Epithelial cell of proximal tubule (primary cell): ENCODE measurements at places on chromosomes 1 and 21.

GRCh38 chr1:93937997-93938396, 28.8 kb upstream of the GCLM start:
- DNase-seq: no peak

DNA sequence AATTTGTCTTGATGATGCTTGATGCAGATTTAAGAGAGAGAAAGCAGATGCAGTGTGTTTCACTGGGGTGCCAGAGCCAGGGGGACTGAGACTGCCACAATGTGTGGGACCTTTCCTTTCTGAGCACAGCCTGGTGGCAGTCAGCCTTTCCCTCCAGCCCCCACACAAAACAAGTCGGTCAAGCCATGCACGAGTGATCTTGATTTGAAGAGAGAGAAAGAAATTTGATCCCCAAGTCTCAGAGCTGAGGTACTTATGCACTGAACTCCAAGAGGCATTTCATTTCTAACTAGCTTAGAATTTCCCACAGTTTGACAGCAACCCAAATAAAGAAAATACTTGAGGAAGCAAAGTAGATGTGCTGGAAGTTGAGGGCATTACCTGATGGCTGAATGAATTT, 193.8 kb downstream of the ST6GALNAC3 start:
- DNase-seq: no peak

GRCh38 chr1:909861-910310, 13.8 kb upstream of the SAMD11 start:
- DNase-seq: no peak

- DNase-seq: no peak
Measured at GRCh38 chr21:32380940-32381339, 11.9 kb downstream of the URB1 start.

- no peak for DNase-seq
Measured at GRCh38 chr1:9505143-9505542, 34.1 kb upstream of the SLC25A33 start.

GRCh38 chr1:37393173-37394120, 80.9 kb upstream of the ZC3H12A start:
- DNase-seq: no peak

DNA sequence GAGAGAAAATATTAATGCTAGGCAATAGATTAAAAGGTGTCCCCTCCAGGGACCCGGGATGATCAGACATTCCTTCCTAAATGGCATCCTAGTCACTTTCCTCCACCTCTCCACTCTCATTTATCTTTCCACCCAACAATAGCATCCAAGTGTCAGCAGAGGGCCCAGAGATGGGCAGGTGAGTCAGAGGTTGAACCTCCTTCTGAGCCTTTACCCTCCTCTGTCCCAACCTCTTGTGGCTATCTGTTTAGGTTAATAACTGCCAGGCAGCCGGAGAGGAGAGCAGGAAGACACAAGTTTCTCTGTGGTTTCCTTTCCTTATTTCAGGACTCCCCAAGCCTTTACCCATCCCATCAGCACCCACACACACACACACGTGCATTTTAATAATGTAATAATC, 4.1 kb downstream of the GJA5 start:
- DNase-seq: no peak

DNA sequence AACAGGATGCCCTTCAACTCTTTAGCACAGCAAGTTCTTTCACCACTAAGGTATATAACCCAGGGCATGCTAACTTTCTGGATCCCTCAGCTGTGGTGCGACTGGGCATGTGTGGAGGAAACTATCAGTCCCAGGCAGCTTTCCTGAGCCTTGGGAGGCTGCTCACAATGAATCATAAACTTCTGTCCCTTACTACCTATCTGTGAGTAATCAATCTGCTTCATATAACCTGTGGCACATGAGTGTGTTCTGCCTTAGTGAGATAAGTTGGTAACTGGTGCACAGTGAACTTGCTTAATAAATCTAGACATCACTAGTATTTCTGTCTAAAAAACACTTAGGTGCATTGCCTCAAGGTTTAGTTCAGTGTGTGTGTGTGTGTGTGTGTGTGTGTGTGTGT, 158.0 kb downstream of the GPATCH2 start:
- no peak for DNase-seq

DNA sequence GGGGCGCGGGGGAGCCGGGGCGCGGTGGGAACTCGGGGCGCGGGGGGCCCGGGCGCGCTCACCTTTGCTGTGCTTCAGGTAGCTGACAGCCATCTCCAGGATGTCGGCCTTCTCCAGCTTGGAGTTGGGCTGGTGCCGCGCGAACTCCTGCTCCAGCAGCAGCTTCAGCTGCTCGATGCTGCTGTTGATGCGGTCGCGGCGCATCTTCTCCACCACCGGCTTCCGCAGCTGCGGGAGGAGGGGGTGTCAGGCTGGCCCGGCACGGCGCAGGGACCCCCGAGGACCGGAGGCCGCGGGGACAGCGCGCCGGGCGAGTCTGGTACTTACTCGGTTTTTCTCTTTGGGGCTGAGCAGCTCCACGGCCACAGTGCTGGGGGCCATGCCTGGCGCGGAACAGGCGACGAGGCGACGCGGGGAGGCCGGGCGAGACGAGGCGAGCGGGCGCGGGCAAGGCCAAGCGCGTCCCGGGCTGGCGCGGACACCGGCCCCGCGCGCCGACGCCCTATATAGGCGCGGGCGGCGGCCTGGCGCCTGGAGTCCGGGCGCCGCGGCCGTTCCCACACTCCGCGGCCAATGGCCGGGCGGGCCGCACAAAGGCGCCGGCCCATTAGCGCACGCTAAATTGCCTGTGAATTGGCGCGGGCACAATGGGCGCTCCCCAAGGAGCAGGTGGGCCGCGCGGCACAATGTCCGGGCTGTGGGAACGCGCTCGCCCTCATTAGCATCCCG, at the start of gene HES5:
HES5 (minus strand) TSS at position 480 of the 729 bp plus-strand sequence; CDS start at position 381, 99 bp downstream.
- no peak for DNase-seq

DNA sequence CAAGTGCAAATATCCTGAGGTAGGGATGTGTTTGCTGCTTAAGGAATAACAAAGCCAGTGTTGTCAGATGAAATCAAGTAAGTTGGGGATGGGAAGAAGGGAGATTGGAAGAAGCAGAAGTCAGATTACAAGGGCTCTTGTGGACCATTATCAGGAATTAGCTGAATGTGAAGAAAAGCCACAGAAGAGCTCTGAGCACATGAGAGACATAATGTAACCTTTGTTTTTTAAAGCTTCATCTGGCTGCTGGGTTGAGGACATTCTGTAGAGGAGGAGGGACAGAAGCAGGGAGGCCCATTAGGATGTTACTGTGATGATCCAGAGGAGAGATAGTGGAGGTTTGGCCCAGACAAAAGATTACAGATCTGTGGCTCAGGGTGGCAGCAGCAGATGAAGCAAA, 111.7 kb downstream of the DUSP10 start:
- DNase-seq: no peak

- DNase-seq: no peak
Measured at GRCh38 chr1:215728169-215728568, 161.1 kb downstream of the KCTD3 start.

GRCh38 chr1:46458846-46459245, 30.8 kb upstream of the DMBX1 start:
- no peak for DNase-seq

- no peak for DNase-seq
Measured at GRCh38 chr1:220369511-220369910, 97.3 kb upstream of the RAB3GAP2 start.

- DNase-seq: no peak
Measured at GRCh38 chr1:223852337-223852736, 6.6 kb upstream of the TP53BP2 start.

GRCh38 chr1:231983588-231984193, 357.1 kb downstream of the DISC1 start:
- no peak for DNase-seq

GRCh38 chr1:172286629-172287076, 133.8 kb upstream of the C1orf105 start:
- peak; percentile 59 for DNase-seq

GRCh38 chr1:21614419-21615115, 54.6 kb downstream of the RAP1GAP start:
- DNase-seq: no peak

DNA sequence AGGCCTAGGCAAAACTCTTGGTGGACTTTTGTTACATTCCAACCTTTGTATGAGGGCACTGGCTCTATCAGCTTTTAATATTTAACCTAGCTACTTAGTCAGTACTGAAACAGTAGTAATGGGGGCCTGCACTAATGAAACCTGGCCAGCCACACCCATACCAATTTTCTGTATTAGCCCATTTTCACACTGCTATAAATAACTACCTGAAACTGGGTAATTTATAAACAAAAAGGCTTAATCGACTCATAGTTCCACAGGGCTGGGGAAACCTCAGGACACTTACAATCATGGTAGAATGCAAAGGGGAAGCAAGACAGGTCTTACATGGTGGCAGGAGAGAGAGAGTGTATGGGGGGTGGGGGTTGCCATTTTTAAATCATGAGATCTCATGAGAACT, 245.7 kb upstream of the RGS18 start:
- DNase-seq: no peak

- DNase-seq: no peak
Measured at GRCh38 chr1:163896001-163896400, 574.2 kb downstream of the NUF2 start.

GRCh38 chr1:61087571-61087970, 5.2 kb downstream of the NFIA start:
- DNase-seq: no peak

DNA sequence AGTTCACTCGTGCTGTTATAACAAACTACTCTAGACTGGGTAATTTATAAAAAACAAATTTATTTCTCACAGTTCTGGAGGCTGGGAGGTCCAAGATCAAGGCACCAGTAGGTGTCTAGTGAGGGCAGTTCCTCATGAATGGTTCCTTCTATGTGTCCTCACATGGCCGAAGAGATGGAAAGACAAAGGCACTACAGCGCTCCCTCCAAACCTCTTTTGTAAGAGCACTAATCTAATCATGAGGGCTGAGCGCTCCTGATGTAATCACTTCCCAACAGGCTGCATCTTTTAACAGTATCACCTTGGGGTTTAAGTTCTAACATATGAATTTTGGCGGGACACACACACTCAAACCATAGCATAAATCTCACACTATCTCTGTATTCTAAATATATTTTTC, 54.0 kb upstream of the KANK4 start:
- no peak for DNase-seq

- no peak for DNase-seq
Measured at GRCh38 chr1:110668549-110668948, 6.2 kb downstream of the KCNA3 start.

DNA sequence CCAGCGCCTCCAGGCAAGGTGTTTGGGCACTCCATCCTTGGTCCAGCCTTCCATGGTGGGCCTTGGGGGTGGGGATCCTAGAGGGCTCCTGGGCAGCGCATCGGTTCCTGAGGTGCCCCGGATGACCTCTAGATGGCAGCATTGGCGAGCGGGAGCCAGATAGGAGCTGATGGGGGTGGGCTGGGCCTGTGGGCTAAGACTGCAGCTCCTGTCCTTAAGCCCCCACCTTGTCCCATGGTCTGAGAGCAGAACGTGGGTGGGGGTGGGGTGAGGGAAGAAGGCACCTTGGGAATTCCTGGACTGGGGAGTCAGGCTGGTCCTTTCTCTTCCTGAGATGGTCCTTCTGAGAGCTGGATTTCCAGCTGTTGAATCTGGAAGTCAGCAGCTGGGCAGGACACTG, 93.4 kb upstream of the CSF3R start:
- no peak for DNase-seq

DNA sequence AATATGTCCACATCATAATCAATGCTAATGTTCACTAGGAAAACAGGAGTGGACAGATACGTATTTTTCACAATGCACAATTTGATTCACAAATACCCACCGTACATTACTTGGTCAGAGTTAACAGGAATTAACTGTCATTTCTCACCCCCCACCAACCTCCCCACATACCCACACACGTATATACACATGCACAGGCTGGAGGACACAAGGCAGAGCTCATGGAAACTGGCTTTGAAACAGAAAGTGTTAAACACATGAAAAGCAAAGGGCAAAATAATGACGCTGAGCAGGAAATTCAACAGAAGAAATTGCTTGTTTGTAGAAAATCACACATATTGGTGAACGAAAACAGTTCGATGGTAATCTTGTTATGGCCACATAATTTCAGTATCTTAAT, 188.4 kb upstream of the DMRTA2 start:
- DNase-seq: no peak

- DNase-seq: no peak
Measured at GRCh38 chr1:37354876-37355650, 119.3 kb upstream of the ZC3H12A start.

DNA sequence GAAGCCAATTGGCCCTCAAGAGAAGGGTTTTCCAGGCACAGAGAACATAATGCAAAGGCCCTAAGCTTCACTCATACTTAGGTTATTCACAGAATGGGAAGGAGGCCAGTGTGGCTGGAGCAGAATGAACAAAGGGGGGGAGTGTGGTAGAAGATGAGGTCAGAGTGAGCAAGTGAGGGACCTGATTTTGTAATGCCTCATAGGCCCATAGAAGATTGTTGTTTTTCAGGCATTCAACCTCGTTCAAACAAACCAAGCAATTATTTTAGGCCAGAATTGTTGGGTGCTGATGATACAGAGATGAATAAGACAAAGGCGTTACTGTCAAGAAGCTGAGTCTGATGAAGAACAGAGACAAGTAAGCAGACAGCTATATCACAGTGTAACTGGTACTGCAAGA, 54.5 kb upstream of the RAP1A start:
- DNase-seq: no peak

DNA sequence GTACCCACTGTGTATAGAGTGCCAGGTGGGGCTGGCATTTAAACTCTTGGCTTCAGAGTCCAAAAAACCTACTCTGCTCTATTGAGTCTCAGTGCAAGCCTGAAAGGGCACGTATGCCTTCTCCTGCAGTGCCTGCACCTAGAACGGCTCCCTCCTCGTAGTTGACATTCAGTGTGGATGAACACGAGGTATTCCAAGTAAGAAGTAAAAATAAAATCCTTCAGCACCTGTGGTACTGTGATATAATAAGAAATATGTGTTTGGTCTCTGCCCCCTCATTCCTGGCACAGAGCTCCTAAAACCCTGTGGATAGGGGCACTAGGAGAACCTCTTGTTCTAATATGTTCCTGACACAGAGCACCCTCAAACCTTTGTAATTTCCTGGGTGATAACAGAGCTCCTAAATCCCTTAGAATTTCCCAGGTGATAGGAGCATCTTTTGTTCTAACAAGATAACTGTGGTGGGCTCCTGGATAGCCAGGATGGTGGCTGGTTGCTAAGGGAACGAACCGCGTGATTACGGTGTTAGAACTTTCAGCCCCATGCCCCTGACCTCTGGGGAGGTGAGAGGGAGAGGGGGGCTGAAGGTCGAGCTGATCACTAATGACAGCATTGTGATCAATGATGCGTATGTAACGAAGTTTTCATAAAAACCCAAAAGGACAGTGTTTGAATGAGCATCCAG, 16.8 kb downstream of the UCK2 start:
- DNase-seq: no peak

DNA sequence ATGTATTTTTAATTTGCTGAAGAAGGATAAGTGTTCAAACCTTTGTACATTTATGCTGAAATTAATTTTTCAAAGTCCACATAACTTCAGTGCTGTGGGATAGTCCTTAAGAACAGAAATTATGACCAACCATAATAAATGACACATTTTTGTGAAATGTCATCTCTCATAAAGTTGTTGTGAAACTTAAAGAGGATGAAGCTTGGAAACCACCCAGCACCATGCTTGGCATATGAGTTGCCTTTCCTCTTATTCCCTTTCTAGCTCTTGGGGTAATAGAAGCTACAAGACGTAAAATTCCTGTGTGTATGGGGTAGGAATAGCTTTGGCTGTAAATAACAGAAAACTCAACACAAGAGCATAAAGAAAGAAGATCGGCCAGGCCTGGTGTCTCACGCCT, 18.9 kb upstream of the USP24 start:
- no peak for DNase-seq

GRCh38 chr21:38349111-38349746, 92.4 kb downstream of the KCNJ15 start:
- peak; percentile 44 for DNase-seq
